ENCODE measurements at places on chromosomes 3 and 15.

GRCh38 chr15:50907601-50908208, 778 bp upstream of the AP4E1 start:
- DNase-seq: peak; percentile 57

DNA sequence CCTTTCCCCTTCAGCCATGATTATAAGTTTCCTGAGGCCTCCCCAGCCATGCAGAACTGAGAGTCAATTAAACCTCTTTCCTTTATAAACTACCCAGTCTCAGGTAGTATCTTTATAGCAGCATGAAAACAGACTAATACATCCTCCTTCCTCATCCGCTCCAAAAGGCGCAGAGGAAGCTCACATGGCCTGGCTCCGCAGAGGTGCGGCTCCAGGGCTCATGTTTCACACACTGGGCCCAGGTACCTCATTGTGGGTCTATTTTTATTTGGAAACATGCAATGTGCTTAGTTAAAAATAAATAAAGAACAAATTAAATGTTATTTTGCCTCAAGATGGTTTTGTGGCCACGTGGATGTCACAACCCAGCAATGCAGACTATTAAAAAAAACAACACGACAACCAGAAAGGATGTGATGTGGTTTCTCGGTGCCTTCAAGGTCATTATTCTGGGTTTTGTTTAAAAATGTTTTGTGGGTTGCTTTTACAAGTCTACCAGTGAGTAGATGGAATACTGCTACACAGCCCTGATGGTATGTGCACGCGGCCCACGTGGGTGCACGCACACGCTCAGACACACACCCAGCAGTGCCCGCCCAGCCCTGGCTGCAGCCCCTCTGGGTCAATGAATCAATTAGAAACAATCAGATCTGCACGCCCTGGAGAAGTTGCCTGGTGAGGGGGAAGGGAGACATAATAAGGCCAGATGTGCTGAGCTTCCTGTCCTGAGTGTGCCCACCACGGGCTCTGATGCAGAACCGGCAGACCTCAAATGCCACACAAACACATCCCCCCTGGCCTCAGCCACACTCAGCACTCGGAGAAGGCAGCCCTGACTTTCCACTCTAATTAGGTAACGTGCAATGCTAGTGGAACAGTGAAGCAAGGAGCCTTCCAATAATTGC, 140.1 kb downstream of the ADAMTS17 start:
- DNase-seq: no peak

- DNase-seq: no peak
Measured at GRCh38 chr15:101194546-101195125, 57.2 kb downstream of the CHSY1 start.

DNA sequence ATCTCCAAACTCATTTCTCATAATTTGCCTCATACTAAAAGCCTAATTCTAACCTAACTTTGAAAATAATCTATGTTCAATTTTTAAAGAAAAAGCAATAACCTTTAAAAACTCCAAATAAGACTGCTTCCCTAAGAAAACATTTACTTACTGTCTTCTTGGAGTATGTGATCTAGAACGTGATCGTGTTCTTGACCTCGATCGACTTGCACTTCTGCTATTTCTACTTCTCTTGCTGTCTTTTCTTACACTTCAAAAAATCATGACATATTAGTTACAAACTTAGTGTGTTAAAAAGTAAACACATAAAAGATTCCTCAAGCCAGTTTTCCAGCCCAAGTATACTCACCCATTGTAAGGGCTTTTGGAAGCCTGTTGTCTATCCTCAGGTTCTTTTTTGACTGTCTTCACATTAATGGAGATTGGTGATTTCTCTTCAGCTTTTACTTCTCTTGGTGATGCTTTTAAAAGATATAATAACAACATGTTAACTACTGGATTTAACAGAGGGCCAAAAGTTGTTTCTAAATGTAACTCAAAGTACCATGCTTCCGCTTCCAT, 10.7 kb downstream of the CCNL1 start:
- no peak for DNase-seq

GRCh38 chr3:108894981-108895380, 58.7 kb downstream of the GUCA1C start:
- no peak for DNase-seq

DNA sequence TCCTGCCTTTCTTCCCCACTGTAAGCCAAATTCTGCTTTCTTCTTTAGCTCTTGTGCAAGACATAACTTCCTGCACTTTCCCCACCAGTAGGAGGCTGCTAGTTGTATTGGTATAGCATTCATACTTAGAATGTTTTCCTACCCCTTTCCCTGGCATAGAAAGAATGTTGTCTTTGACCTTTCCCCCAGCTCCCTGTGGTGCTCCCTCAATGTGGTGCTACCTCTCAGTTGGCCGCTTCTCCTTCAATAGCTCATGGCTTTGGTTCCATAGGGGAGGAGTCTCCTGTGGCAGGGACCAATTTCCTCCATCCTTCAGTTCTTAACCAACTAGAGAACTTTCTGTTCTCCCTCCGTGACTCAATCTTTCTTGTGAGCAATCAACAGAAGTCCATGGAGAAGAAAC, 67.5 kb upstream of the AKAP13 start:
- DNase-seq: no peak

- DNase-seq: no peak
Measured at GRCh38 chr3:113271594-113272384, 60.4 kb downstream of the BOC start.

- no peak for DNase-seq
Measured at GRCh38 chr3:151199554-151200438, 3.2 kb downstream of the GPR171 start.

GRCh38 chr3:59142556-59142955, 92.7 kb upstream of the CFAP20DC start:
- no peak for DNase-seq

GRCh38 chr15:55576943-55577342, 11.2 kb downstream of the PYGO1 start:
- DNase-seq: no peak

- no peak for DNase-seq
Measured at GRCh38 chr3:130907966-130908365, 14.1 kb downstream of the ATP2C1 start.

DNA sequence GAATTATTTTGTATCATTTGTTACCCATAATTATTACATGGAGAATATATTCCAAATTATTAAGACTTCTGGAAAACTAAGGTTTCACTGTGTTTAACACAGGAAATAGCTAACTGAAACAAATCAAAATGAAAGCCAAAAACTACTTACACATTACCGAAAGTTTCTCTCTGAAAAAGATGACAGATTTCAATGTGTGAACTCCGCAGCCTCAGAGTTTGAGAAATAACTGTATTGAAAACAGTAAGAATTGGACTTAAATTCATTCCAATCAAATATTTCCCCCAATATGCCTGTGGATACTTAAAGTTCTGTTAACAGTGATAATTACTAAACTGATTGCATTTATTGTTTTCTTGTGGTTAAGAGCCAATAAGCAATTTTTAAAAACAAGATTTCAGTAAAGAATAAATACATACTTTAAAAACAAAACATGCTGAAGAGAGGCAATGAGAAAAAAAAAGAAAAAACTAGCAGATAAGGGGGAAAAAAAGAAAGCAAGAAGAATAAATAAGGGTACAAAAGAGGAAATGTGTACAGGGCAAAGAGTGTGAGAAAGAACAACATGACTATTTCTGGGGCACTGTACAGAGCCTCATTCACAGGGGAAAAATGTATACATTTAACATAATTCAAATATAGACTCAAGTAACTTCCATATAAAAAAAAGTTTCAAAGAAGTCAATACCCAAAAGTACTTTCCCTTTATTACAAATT, 30.7 kb downstream of the DENND4A start:
- no peak for DNase-seq

- DNase-seq: no peak
Measured at GRCh38 chr3:4994144-4994730, 15.0 kb downstream of the BHLHE40 start.

GRCh38 chr15:101307048-101307896, 12.2 kb upstream of the SNRPA1 start:
- DNase-seq: no peak
